Suprapubic skin (tissue), 4 donors: ENCODE measurements at places on chromosomes 2 and 18.

- peak overlapping the region; percentile 54 for H3K4me3 ChIP-seq
- H3K36me3 ChIP-seq = no peaks in the 10 kb centered on the region
- H3K4me1 ChIP-seq = peaks cover 54% of the 10 kb centered on the region
- H3K27ac ChIP-seq = peak overlapping the region; percentile 94
Measured at GRCh38 chr2:127407661-127408003, 10.6 kb upstream of the PROC start.

DNA sequence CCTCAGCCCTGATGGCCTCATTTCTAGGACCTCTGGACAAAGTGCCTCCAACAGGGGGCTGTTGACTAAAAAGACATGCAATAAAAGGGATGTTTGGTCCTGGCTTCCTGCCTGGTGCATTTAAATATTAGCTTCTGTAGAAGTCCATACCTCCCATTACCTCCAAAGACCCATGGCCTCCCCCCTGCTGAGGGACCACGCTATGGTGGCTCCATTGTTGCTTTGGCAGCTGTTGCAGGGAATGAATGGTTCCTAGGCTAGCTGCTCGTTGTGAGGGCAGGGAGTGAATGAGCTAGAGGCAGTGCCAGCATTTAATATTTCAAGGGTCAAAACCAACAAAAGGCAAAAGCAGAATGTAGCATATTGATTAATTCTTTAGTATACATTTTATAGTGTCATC is 285.9 kb downstream of the SLC8A1 start:
- no peaks in the 10 kb centered on the region for H3K36me3 ChIP-seq
- no peak overlapping the region for H3K27ac ChIP-seq
- H3K4me3 ChIP-seq = no peak overlapping the region
- no peak for DNase-seq
- no peaks in the 10 kb centered on the region for H3K27me3 ChIP-seq
- H3K4me1 ChIP-seq = peaks cover 4% of the 10 kb centered on the region

DNA sequence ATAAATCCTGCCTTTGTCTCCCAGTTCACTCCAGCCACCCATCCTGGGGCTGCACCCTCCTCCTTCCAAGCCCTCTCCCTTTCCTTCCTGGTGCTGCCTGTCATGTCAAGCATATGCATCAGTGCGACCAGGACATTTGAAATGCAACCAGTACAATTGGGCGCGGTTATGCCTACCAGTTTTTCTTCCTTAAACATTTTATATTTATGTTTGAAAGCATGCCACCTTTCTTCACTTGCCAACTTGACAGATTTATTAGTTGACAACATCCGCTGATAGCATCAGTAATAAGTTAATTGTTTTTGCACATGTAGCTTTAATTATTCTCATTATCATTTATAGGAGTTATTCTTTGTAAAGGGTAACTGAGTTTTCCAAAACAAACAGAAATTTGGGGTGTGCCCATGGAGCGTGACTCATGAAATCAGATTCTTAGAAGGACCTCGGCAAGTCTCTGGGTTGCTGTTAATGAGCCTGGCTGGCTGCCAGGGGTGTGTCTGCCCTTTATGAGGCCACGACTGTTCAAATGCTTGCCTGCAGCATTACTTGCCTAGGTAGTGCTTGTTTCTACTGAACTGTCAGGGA is 32.8 kb upstream of the IL1B start:
- H3K4me3 ChIP-seq = no peak overlapping the region
- H3K27ac ChIP-seq = no peak overlapping the region
- H3K36me3 ChIP-seq = no peaks in the 10 kb centered on the region
- peak; percentile 86 for DNase-seq
- H3K4me1 ChIP-seq = peaks cover 35% of the 10 kb centered on the region

DNA sequence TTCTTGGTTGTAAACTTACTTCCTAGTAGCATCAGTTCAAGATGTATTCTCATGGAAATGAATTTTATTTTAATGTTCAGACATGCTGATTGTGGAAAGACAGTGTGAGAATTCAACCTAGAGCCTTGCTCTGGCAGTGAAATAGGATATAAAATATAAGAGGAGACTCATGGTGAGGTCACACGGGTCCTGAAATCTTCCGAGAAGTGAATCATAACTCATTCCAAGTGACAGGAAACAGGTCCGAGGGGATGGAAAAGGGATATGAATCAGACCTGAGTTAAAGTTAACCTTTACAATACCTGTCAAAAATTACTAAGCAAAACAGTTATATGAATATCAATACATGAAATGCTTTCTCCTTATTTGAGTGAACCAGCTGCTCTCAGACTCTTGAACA is 185.2 kb upstream of the LRRTM1 start:
- H3K27ac ChIP-seq = no peak overlapping the region
- no peaks in the 10 kb centered on the region for H3K27me3 ChIP-seq
- no peak for DNase-seq
- H3K4me3 ChIP-seq = no peak overlapping the region
- no peaks in the 10 kb centered on the region for H3K4me1 ChIP-seq

GRCh38 chr2:218354850-218355443 is 1.7 kb upstream of the CATIP start:
- no peaks in the 10 kb centered on the region for H3K27me3 ChIP-seq
- H3K4me1 ChIP-seq = peaks cover 9% of the 10 kb centered on the region
- H3K4me3 ChIP-seq = no peak overlapping the region
- H3K36me3 ChIP-seq = no peaks in the 10 kb centered on the region

GRCh38 chr2:161386228-161386824 is 29.8 kb upstream of the TBR1 start:
- peaks cover 9% of the 10 kb centered on the region for H3K36me3 ChIP-seq
- H3K4me1 ChIP-seq = no peaks in the 10 kb centered on the region
- no peak for DNase-seq
- H3K27me3 ChIP-seq = no peaks in the 10 kb centered on the region

- H3K36me3 ChIP-seq = peaks cover 37% of the 10 kb centered on the region
- H3K4me3 ChIP-seq = no peak overlapping the region
- H3K27me3 ChIP-seq = no peaks in the 10 kb centered on the region
- no peak for DNase-seq
- H3K27ac ChIP-seq = peak overlapping the region; percentile 57
Measured at GRCh38 chr2:65316072-65316471, 88.4 kb downstream of the ACTR2 start.

GRCh38 chr2:187118331-187119099 is 269.5 kb upstream of the ZSWIM2 start:
- H3K4me3 ChIP-seq = no peak overlapping the region
- no peak overlapping the region for H3K27ac ChIP-seq
- H3K27me3 ChIP-seq = no peaks in the 10 kb centered on the region
- no peak for DNase-seq
- H3K36me3 ChIP-seq = no peaks in the 10 kb centered on the region
- no peaks in the 10 kb centered on the region for H3K4me1 ChIP-seq

GRCh38 chr2:53620981-53621380 is 146.6 kb upstream of the CHAC2 start:
- H3K27me3 ChIP-seq = no peaks in the 10 kb centered on the region
- H3K36me3 ChIP-seq = no peaks in the 10 kb centered on the region
- no peaks in the 10 kb centered on the region for H3K4me1 ChIP-seq
- H3K27ac ChIP-seq = no peak overlapping the region
- H3K4me3 ChIP-seq = no peak overlapping the region

DNA sequence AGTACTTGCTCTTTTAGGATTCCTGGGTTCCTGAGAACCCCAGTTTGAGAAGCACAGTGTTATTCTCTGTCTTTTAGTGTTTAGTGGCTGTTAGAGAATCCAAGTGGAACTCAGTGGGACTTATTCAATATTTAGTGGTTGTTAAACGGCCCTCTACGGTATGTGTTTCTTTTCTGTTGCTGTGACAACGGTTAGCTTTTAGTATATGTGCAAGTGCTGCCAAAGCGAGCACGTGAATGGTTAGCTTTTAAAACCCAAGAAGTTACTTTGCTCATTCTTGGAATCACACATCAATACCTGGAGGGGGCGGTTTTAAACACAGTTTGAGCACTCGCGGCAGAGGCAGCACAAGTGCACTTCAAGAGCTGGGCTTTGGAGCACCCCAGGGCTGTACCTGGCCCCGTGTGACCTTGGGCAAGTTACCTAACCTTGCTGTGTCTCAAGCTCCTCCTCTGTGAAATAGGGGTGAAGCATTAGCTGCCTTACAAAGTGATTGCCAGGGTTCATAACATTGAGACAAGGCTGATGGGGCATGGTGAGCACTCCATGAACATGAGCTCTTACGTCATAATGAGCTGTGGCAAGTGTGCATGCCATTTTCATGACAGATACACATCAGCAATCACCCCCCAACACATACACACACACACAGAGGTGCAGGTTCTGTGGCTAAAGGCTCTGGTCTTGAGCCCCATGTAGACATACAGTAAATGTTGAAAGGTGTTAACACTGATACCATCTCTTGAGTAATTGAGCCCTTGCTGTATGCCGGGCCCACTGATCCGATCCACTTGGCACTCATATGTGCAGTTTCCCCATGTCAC is 234.1 kb downstream of the ALPK2 start:
- H3K36me3 ChIP-seq = peaks cover 5% of the 10 kb centered on the region
- no peak overlapping the region for H3K27ac ChIP-seq
- no peak for DNase-seq
- H3K4me1 ChIP-seq = peaks cover 7% of the 10 kb centered on the region
- H3K27me3 ChIP-seq = no peaks in the 10 kb centered on the region
- H3K4me3 ChIP-seq = no peak overlapping the region

DNA sequence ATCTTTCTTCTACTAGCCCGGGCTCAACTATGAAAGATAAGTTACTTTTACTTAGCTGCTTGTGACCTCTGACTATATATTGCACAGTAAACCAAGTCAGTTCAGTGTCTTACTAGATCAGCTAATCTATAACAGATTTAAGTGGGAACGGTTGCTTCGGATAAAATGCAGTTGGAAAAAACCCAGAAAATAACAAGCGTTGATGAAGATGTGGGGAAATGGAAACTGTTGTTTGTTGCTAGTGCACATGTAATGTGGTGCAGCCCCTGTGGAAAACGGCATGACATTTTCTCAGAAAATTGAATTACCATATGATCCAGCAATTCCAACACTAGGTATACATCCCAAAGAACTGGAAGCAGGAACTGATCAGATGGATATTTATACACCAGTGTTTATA is 248.5 kb downstream of the PRKCE start:
- H3K4me1 ChIP-seq = peaks cover 39% of the 10 kb centered on the region
- H3K36me3 ChIP-seq = no peaks in the 10 kb centered on the region
- H3K27ac ChIP-seq = no peak overlapping the region
- H3K27me3 ChIP-seq = no peaks in the 10 kb centered on the region
- DNase-seq = no peak

DNA sequence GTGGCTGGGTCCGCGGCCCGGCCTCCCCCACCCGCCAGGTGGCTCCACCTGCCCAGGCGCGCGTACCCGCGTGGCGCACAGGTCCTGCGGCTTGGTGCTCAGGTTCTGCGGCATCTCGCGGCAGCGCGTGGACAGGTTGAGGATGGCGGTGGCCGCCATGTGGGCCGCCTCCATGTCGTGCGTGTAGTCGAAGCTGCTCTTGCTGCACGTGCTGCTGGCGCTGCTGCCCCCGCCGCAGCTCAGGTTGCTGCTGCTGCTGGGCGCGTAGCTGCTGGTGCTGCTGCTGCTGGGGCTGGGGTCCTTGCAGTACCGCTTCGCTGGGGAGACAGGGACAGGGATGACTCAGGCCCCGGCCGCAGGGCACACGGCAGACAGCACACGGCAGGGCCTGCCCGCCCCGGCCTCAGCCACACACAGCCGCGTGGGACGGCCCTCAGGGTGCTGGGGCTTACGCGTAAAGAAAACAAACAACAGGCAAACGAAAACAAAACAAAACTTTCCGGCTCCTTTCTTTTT is 147.7 kb upstream of the PXDN start:
- no peak overlapping the region for H3K27ac ChIP-seq
- no peaks in the 10 kb centered on the region for H3K36me3 ChIP-seq
- H3K4me1 ChIP-seq = no peaks in the 10 kb centered on the region
- peaks cover 4% of the 10 kb centered on the region for H3K27me3 ChIP-seq
- DNase-seq = no peak

DNA sequence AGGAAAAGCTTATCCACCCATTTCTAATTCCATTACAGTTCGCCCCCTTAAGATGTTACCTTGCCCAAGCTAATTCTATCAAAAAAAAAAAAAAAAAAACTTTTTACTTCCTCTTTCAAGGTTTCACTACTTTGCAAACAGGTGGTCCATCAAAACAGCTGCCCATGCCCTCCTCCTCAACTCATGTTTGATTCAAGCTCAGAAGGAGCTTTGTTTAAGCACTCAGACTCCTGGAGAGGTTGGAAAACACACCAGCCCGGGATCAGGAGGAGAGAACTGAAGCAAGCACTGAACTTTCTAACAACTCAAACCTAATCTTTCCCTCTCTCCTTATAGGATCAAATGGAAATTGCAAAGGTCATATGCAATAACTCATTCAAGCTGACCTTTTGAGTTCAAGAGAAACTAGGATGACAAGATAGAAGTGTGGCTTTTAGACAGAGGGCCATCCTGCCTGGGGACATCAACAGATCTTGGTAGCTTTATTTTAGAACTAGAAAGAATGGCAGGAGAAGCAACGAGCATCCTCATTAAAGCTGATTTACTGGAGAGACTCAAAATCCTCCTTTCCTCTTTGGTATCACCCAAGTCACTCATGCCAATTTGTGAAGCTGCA is 28.3 kb upstream of the FZD7 start:
- H3K27ac ChIP-seq = no peak overlapping the region
- peaks cover 5% of the 10 kb centered on the region for H3K4me1 ChIP-seq
- no peak overlapping the region for H3K4me3 ChIP-seq
- no peaks in the 10 kb centered on the region for H3K36me3 ChIP-seq

GRCh38 chr2:237448626-237449025 is 34.7 kb upstream of the COL6A3 start:
- no peaks in the 10 kb centered on the region for H3K27me3 ChIP-seq
- peaks cover 12% of the 10 kb centered on the region for H3K4me1 ChIP-seq
- H3K4me3 ChIP-seq = no peak overlapping the region
- no peak for DNase-seq
- H3K27ac ChIP-seq = peak overlapping the region; percentile 74

GRCh38 chr2:66930339-66931220 is 466.6 kb upstream of the ETAA1 start:
- H3K27me3 ChIP-seq = no peaks in the 10 kb centered on the region
- no peak overlapping the region for H3K27ac ChIP-seq
- no peak for DNase-seq
- peaks cover 15% of the 10 kb centered on the region for H3K4me1 ChIP-seq
- no peaks in the 10 kb centered on the region for H3K36me3 ChIP-seq

DNA sequence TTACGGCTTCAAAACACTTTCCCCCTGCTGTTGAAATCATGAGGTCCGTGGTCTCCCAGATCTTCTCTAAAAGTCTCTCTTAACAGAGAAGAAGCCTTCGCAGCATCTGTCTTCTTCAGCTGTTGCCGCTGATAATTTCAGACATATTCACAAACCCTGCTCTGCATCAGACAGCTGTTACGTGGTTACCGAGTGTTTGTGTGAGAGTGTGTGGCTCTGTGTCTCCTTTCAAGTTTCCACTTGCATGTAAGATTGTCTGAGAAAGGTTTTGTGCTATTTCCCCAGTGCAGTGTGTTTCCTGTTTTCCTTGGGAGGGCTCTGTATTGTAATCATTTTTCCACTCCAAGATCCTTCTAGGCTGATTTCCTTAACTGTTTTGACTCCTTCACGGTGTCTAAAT is 32.8 kb downstream of the MAIP1 start:
- DNase-seq = no peak
- no peaks in the 10 kb centered on the region for H3K36me3 ChIP-seq
- H3K4me3 ChIP-seq = no peak overlapping the region
- H3K4me1 ChIP-seq = peaks cover 8% of the 10 kb centered on the region
- H3K27ac ChIP-seq = no peak overlapping the region
